Activated CD4-positive, alpha-beta T cell treated with anti-CD3 and anti-CD28 coated beads, Interleukin-2, amount 10 ng/mL, durations not matched to agents 7 days and 5 days (primary cell): ENCODE measurements at places on chromosomes 12 and 14. TPM values are rescaled to one million over a fixed set of nuclear protein-coding genes. Genes with fewer than 3 reads are reported as not detected.

Gene SLC39A9
- 43.7 TPM for total RNA-seq

Gene BLOC1S1
- 164 TPM for total RNA-seq

Gene CLMN
- total RNA-seq, result 0.94 TPM

Gene BHLHE41
- not detected for total RNA-seq

Gene SVOP
- not detected for total RNA-seq

Gene CCDC38
- total RNA-seq, result not detected

Gene TAS2R42
- total RNA-seq, result not detected

Gene DUSP16
- 35.9 TPM for total RNA-seq

Gene CCDC88C
- total RNA-seq, result 187 TPM

Gene PGF
- 0.12 TPM for total RNA-seq

Gene MEG3
- not detected for total RNA-seq

DNA sequence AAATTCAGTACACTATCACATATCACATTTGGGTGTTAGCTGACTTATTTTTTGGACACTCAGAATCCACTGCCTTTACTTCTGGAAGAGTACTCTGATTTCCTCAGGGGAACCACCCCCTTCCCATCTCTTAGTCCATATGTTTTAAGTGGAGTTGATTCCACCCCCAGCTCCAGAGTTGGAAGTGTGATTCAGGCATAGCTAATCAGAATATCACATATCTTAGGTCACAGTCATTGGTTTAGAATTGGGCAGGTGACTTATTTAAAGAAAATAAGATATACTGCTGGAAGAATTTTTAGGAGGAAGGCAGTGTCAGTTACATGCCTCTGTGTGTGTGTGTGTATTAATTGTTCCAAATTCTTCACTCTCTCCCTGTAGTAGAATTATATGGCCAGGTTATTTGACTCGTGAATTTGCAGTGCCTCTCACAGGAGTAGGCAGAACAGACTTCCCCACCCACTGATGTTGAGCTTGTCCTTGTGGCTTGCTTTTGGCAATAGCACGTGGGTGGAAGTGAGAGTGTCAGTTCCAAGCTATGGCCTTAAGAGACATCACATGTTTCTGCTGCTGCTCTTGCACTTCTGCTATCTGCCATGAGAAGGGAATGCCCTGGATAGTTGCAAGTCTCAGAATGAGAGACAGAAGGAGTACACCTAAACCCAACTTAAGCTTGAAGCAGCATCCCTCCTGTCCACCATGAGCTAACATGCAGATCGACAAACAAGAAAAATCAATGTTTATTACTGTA is 6.4 kb upstream of the GAS2L3 start:
- no peak for DNase-seq

GRCh38 chr14:96274543-96274942 is 18.5 kb downstream of the BDKRB1 start:
- DNase-seq, result no peak

DNA sequence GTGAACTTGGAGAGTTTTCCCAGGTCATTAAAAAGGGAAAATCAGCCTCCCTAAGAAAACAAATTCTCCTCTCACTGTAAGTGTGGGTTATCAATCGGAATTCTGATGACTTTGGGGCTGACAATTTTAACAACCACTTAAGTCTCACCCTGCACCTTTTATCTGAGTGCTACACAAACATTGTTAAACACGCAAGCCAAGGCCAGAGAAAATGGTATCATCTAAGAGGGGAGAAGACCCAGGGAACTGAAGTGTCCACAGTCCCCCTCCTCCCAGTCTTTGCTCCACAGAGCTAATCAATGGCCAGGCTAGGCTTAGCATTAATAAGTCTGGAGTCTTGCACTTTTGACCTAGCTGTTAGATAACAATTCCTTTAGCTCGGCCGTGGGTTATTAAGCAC is 51.7 kb upstream of the TBX5 start:
- DNase-seq, result no peak

DNA sequence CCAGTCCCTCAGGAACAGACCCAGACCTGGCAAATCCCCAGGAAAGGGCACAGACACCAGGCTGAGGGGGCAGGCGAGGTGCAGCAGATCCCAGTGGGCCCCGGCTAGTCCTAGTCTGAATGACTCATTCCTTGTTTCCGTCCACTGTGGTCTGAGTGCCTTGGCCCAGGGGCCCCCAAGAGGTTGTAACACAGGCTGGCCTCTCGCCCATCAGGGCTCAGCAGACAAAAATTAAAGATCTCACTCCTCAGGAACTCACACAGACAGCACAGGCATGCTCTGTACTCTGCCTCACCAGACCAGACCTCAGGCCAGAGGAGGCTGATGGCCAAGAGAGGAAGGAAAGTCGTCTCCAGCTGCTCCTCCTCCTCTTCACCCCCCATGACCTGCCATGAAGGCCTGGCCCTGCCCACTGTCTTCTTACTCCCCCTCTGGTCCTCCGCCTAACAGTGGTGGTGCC is 7.7 kb upstream of the LTBP2 start:
- DNase-seq, result no peak

- no peak for DNase-seq
These were observed 133.1 kb downstream of the SLC5A8 start for GRCh38 chr12:101076921-101077320.

DNA sequence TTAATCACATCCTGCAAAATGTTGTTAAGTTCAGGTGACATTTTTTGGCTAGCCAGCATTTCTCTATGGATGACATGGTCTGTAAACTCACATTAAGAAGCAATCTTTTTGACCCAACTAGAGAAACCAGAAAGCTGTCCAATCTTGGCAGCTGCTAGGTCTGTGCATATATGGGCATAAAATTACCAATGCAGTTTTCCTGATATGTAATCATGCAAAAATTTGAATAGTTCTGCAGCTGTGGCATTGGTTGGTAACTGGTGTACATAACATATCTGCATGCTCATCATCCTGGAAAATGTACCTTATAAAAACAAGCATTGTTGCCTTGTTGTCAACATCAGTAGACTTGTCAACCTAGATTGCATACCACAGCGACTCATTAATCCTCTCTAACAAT is 620.0 kb upstream of the LRFN5 start:
- DNase-seq, result no peak

- DNase-seq, result no peak
These were observed 910 bp upstream of the TM7SF3 start for GRCh38 chr12:27014859-27015729.

GRCh38 chr14:72535485-72535884 is 358.4 kb downstream of the DPF3 start:
- DNase-seq, result peak; percentile 35

- DNase-seq, result no peak
These were observed at the start of gene HNF1A for GRCh38 chr12:120978296-120979219. HNF1A (plus strand) TSS chr12:120978543; CDS start chr12:120978769, 226 bp downstream.

DNA sequence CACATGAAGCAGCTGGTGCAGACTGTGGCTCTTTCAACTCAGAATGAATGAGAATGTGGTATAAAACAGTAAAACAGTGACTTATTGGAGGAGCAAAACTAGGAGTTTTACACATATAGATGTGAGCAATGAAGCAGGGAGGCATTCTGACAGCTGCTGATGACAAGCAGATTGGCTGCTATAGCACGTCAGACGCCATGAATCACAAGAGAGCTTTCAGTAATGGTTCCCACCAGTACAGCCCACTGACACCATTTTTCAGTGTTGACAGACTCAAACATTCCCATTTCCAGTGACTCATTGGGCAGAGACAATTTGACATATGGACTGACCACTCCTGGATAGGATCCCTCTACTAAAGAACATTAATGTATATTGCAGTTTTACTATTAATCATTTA is 24.6 kb upstream of the FSCB start:
- DNase-seq, result no peak

DNA sequence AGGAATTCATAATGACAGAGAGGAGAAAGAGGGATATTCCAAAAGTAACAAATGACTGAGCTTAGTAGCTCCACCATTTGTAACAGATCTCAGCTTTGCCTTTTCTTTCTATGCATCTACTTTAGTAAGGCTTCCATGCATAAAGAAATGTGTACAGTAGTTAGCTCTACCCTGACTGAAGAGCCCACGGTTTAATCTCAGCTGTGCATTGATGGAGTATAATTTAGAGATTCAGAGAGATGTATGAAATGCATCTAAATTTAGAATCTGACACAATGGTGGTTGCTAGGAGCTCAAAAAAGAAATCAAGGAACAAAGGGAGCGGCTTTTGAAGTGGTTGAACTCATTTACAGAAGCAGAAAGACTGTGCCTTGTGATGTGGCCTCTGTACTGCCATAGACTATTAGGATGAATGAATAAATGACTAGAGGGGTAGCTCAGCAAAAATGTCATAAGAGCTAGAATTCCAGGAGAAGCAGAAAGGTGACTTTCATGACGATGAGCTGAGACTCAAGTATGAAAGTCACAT is 838.6 kb downstream of the RPS29 start:
- DNase-seq, result no peak

DNA sequence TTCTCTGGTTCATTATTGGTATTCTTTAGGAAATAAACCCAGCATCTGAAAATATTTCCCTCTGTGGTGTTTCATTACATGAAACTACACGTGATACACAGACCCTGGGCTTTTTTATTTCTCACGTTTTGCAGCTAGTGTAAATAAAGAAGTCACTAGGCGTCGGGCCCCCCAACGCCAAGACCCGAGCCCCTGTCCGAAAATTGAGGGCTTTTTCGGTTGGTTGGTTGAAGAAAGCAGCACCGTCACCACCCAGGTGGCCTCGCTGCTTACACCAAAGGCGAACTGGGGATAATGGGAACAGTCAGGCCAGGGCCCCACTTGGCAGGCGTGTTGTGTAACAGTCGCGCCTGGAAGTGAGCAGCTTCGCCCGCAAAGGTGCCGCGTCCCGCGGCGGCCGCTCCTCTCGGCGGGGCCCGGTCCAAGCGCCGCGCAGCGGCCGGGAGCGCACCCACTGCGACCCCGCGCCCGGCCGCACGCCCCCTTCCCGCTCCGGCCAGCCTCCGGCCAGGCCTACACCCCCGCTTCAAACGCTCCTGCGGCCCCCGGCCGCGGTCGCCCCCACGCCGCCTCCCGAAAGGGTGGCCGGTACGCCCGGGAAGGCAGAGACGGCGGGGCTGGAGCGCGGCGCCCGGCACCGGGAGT is 1.2 kb downstream of the DUSP16 start:
- DNase-seq, result peak; percentile 36

GRCh38 chr12:128959901-128960300 is 106.6 kb downstream of the GLT1D1 start:
- no peak for DNase-seq

GRCh38 chr14:68447581-68448251 is 345.2 kb downstream of the ZFP36L1 start:
- no peak for DNase-seq

GRCh38 chr12:10601860-10602259 is 11.5 kb downstream of the MAGOHB start:
- DNase-seq, result no peak

- no peak for DNase-seq
These were observed 229.4 kb downstream of the CHST11 start for GRCh38 chr12:104686196-104686595.

GRCh38 chr12:40734276-40734675 is 42.0 kb downstream of the CNTN1 start:
- DNase-seq, result no peak

- peak; percentile 69 for DNase-seq
These were observed at the start of gene RARG for GRCh38 chr12:53231921-53232645. RARG (minus strand) TSS chr12:53232209; CDS start chr12:53227545, 4,664 bp downstream.

- no peak for DNase-seq
These were observed 58.3 kb downstream of the PRKCH start for GRCh38 chr14:61379639-61380184.

GRCh38 chr14:73995977-73996378 is 23.1 kb downstream of the ENTPD5 start:
- no peak for DNase-seq

- no peak for DNase-seq
These were observed 361.3 kb downstream of the TMEM121 start for GRCh38 chr14:105887692-105888091.

GRCh38 chr12:131687346-131688125 is 23.4 kb upstream of the SFSWAP start:
- no peak for DNase-seq

DNA sequence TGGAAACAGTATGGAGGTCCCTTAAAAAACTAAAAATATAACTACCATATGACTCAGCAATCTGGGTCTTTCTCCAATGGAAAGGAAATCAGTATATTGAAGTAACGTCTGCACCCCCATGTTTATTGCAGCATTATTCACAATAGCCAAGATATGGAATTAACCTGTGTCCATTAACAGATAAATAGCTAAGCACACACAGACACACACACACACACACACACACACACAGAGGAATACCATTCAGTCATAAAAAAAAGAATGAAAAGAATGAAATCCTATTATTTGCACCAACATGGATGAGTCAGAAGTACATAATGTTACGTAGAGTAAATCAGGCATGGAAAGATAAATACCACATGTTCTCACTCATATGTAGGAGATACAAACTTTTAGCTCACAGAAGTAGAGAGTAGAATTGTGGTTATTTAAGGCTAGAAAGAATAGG is 4.7 kb downstream of the KLRK1 start:
- no peak for DNase-seq

DNA sequence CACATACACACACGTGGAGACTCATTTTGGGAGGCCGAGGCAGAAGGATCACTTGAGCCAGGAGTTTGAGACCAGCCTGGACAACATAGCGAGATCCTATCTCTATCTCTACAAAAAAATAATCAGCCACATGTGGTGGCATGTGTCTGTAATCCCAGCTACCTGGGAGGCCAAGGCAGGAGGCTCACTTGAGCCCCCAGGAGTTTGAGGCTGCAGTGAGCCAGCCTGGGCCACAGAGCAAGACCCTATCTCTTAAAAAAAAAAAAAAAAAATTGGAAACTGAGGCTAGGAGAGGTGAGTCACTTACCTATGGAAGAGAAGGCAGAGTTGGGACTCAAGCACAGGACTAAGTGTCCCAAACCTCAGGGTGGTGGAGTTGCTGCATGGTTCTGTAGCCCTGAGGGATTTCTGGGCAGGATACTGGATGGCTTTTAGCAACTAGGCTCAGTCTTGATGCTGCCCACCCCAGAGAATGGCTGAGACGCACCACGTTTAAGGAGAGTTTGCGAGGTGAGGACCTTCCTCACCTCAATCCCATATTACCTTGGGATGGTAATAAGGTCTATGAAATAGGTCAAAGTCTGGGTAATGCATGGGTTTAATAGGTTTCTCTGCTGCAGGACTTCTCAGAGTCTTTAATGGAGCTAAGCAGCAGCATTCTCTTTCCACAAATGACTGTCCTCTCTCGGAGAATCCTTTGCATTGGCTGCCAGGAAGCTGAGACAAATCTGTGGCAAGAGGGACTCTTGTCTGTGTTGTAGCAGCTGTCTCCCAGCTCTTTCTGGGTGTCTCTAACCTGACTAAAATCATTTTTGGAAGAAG is 35.6 kb downstream of the SH2B3 start:
- DNase-seq, result no peak

- no peak for DNase-seq
These were observed 109.7 kb downstream of the ANKS1B start for GRCh38 chr12:99875081-99875480.
